ENCODE measurements at places on chromosomes 2 and 18. TPM values are rescaled to one million over a fixed set of nuclear protein-coding genes. Genes with fewer than 3 reads are reported as not detected.

DNA sequence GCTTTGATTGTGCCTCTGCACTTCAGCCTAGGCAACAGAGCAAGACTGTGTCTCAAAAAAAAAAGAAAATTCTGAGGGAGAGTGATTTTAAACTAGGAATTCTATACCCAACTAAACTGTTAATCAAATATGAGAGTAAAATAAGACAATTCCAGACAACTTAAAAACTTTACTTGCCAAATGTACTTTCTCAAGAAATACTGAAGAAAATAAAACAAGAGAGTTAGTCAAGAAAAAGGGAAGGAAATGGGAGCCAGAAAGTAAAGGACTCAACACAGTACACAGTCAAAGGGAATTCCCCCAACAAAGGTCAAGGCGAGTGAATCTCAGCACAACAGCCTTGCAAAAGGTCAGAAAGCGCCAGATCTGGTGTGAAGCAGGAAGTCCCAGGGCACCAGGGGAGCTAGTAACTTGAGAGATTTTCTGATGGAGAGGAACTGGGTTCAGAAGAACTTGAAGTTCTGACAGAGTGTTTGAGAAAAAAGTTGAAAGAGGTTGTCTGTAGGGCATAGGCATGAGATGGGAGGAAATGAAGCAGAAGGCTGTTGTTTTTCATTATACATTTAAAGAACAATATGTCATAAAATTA, 22.6 kb upstream of the TBC1D8 start:
- ATAC-seq = no peak

DNA sequence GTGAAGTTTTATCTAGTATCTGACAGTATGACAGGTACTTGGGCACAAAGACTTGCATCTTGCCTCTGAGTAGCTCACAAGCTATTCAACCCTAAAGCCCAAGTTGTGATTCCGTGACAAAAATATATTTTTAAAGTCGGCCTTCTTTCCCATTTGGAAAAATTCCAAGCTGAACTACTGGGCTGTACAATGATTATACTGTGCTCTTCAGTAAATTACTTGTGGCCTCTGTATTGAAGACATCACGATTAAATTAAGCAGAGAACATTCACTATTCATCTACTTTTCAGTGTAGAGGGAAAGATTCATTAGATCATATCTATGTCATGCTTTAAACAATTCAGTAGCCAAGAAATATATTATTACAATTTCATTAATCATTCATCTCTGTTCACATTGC, 282.2 kb downstream of the CDH2 start:
- ATAC-seq = no peak

GRCh38 chr2:133262893-133263292, 305.4 kb downstream of the NCKAP5 start:
- no peak for ATAC-seq

DNA sequence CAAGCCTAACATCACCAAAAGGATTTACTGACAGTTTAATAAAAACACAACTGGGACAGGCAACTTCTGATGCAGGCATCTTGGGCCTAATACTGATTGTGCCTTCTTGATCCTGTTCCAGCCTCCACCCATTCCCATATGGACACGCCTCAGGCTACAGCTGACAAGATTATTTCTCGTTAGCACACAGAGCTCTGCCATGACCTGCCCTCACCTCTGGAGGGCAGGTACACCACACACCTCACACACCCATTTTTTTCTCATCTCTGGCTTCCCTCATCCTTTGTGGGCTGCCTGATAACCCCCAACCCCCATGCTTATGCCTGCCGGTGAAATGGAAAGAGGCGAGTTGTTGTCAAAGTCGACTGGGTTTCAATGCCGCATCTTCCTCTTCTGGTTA, 147.0 kb downstream of the ANTXR1 start:
- peak; percentile 95 for ATAC-seq

DNA sequence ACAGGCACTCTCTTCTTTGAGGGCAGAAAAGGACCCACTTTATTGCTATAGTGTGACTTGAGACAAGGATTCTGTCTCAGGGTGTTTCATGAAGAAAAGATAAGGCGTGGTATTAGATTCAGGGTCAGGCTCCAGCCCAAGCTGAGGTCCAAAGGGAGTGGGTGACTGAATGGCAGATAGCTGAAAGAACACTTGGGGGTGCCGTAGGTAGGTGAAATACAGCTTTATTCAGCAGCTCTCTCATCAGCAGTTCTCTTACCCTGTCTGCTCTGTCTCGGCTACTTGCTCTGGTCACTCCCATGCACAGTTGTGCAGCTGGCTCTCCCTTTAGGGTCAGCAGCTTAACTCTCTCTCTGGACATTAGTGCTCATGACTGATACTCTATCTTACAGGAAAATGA, 379.9 kb downstream of the LPIN1 start:
- ATAC-seq = no peak

DNA sequence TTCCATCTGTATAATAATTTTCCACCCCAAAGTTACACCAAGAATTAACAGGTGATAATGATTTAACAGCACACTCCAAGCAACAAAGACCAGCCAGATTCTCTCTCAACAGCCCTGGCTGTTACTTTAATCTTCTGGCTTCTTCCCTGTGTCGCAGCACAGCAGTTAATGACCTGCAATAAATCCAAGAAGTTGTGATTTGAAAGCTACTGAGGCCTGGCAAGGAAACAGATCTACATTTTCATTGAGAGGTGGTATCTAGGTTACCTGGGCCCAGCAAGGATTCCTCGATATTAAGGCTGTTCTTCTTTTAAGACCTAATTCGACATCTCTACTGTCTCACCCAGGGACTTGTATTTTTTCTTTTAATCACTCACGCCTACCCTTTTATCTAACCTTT, 433.8 kb downstream of the NBAS start:
- ATAC-seq = no peak

GRCh38 chr2:22360735-22361374, 1024.1 kb upstream of the KLHL29 start:
- ATAC-seq = no peak

- no peak for ATAC-seq
Observed at GRCh38 chr2:197219636-197220035, 90.9 kb downstream of the ANKRD44 start.

- ATAC-seq = no peak
Observed at GRCh38 chr2:99190548-99190947, 9.6 kb downstream of the MRPL30 start.

DNA sequence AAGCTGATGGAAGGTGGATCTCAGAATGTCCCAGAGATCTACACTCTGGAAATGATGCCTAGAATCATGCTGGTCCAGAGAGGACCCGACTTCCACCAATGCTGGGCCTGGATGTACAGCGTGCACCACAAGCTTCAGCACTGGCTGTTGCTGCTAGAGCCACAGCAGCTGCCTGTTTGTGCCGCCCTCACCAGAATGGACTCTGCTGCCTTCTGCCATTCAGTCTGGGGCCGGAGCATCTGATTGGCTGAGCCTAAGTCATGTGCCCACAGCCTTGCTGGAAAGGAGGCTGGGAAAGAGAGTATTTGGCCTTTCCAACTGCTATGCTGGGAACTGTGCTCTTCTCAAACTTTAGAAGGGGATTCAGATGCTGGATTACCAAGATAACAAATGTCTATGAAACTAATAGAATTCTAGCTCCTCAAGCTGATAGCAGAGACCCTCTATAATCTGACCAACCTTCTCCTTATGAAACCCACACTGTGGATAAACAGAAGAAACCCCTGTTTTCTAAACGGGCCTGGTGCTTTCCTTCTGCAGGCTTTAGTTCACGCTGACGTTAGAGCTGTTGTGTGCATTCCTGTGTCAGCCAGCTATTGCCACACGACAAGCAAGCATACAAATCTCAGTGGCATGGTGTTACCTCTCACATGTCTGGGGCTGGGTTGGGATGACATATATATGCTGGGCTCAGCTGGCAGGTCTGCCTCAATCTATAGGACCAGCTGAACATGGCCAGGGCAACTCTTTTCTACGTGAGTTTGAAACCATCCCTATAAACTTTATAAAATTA, 4.1 kb upstream of the LOXHD1 start:
- ATAC-seq = peak; percentile 73

GRCh38 chr2:10832203-10832936, 19.8 kb upstream of the PDIA6 start:
- ATAC-seq = peak; percentile 95

DNA sequence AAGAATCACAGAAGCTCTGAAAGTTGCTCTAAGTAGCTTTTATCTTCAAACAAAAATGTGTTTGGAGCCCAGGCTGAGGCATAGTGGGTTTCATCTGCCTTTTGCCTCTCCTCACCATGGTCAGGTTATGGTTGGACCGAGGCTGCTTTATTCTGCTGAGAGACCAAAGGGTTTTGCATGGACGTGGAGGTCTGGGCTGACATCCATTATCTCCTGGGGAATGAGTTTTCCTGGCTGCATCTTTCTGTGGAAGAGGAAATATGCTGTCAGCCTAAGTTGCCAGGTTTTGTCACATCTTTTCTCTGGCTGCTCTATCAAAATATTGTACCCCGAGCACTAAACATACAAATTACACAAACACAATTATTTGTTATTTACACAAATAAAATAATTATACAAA, 223.2 kb downstream of the LDLRAD4 start:
- ATAC-seq = no peak

DNA sequence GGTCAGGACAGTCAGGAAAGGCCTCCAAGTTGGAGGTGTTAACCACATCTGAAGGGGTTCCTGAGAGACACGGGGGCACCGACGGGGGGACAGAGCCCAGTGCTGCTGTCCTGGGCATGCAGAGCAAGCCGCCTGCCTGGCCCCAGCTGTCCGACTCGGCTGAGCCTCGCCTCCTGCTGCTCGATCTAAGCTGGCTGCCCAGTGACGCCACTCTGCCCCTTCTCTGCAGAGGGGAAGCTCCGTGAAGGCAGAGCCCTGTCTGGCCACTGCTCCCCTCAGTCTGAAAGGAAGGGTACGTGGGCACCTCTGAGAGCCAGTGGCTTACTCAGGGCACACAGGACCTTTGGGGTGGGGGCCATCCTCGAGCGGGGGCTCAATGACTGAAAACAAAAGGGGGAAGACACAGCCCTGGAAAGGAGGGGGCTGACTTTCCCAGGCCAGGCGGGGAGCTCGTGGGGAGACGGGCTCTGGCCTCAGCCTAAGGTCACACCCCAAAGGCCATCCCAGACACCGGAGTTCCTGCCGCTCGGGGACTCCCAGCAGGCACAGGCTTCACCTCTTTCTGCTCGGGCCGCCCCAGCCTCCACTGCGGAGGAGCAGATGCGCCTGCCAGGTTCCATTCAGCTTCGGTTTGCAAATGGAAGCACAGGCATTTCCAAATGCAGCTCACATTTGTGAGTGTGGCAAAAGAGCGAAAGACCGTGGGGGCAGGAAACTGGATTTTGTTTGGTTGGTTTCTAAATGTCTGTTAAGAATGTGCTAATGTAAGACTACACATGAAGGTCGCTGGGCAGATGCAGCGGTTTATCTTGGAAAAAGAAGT, 136.9 kb downstream of the HDAC4 start:
- ATAC-seq = no peak

DNA sequence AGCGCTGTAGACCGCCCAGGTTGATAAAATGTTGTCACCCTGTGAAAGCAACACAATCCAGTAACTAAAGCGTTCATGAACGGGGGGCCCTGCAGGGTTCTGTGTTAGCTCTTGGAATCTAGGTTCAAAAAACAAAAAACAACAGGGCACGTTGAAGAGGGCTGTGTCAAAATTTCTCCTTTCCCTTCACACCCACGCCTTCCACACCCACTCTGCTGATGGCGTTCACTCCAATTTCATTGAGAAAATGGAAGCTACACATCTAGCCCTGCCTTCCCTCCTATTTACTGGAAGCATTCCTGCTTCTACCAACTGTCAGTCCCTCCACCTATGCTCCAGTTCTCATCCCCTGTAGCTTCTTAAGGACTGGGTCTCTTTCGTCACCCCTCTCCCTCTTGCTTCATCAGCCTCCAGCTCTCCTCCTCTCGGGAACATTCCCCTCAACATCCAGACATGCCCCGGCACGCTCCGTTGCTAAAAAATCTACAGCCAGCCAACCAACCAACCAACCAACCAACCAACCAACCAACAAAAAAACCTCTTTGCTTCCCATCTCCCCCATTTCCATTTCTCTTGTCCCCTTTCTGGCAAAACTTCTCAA, 98.4 kb upstream of the SP3 start:
- ATAC-seq = no peak

DNA sequence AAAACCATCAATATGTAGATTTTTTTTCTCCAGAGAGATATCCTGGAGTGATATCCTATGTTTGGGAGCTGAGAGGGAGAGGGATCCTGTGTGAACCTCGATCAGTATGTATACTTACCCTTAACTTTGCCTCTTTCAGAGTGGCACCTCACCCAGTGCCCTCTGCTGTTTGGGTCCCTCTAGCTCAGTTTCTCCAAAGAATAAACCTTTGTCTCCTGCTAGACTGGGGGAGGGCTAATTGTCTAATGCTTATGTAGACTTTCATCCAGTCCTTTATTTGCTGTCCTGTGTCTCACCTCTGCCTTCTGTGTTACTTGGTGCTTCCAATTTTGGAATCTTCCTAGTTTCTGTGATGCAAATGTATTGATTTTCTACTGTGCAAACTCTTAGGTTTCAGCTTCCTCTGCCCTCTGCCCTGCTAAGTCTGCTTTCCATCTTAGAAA, 48.4 kb downstream of the MTX2 start:
- ATAC-seq = peak; percentile 18

- no peak for ATAC-seq
Observed at GRCh38 chr2:55720417-55720816, 26.8 kb upstream of the PNPT1 start.

DNA sequence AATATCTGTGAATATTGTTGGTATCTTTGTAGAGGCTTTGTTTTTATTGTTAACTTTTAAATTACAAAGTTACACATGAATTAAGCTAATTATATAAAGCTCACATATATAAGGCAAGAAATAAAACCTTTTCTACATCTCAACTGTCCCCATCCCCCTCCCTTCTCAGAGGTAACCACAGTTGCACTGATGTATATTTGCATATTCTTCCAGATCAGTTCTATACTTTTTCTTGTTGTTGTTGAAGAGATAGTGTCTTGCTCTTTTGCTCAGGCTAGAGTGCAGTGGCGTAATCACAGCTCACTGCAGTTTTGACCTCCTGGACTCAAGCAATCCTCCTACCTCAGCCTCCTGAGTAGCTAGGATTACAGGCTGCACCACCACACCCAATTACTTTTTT, 36.0 kb upstream of the CDC42EP3 start:
- no peak for ATAC-seq

DNA sequence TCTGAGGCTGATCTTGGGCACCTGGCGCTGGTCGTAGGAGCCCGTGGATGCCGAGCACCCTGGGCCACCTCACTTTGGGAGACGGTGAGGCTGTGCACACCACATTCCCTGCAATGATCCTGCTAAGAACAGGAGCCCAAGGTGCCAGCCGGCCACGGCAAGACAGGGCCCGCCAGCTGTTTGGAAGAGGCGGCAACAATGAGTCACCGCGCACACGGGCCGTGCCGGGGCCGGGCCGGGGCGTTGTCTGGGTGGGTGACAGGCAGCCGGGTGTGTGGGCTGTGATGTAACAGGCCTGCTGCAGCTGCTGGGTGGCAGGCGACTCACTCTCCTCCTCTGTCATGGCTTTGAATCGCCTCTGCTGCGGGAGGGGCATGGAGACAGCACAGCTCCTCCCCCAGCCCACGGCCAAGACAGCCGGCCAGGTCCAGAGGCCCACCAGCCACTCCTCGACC, 49.7 kb upstream of the ODC1 start:
- ATAC-seq = peak; percentile 99

GRCh38 chr2:191184457-191184856, 33.7 kb upstream of the STAT4 start:
- ATAC-seq = no peak

PRSS56 gene
- 1.7 TPM for total RNA-seq

OSR1 gene
- total RNA-seq = 17.0 TPM

SLC9A4 gene
- total RNA-seq = 0.05 TPM

DES gene
- total RNA-seq = 0.83 TPM

ERFE gene
- total RNA-seq = 0.54 TPM

EXOC6B gene
- total RNA-seq = 24.3 TPM

MDH1B gene
- 4.4 TPM for total RNA-seq

MARCHF4 gene
- 3.1 TPM for total RNA-seq

GRHL1 gene
- 2.6 TPM for total RNA-seq

ZAP70 gene
- 0.89 TPM for total RNA-seq

SERPINB12 gene
- total RNA-seq = not detected

VSNL1 gene
- 1.5 TPM for total RNA-seq

All from motor neuron (in vitro differentiated cells).